ENCODE measurements at places on chromosomes 3 and 15. TPM values are rescaled to one million over a fixed set of nuclear protein-coding genes. Genes with fewer than 3 reads are reported as not detected.

CYP1A2 gene
- total RNA-seq, result not detected

PRTG gene
- total RNA-seq, result 1.5 TPM

SERP1 gene
- total RNA-seq, result 276 TPM

OR4F6 gene
- total RNA-seq, result not detected

IP6K1 gene
- total RNA-seq, result 30.5 TPM
